Natural killer cell treated with Interleukin-12 subunit alpha and Interleukin-12 subunit beta and Interleukin-15 and Interleukin-18, amount 100 ng/mL, for 72 hours (primary cell): ENCODE measurements at places on chromosomes 6 and 20.
A peak's percentile ranks its signal among the peaks of the same experiment; 100 is the strongest.

GRCh38 chr6:6694825-6695624 lies 106.5 kb downstream of the LY86 start:
- DNase-seq = no peak

GRCh38 chr6:159692303-159693127 lies 526 bp downstream of the SOD2 start:
- peak; percentile 77 for DNase-seq

- DNase-seq = no peak
Measured at GRCh38 chr6:127786109-127786508, 114.7 kb downstream of the THEMIS start.

DNA sequence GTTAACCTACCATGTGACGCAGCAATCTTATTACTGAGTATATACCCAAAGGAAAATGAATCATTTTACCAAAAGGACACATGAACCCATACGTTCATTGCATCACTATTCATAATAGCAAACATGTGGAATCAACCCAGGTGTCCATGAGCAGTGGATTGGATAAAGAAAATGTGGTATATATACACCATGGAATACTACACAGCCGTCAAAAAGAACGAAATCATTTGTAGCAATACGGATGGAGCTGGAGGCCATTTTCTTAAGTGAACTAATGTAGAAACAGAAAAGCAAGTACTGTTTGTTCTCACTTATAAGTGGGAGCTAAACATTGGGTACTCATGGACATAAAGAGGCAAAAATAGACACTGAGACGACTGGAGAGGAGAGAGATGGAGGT lies 44.2 kb downstream of the TBPL1 start:
- no peak for DNase-seq

DNA sequence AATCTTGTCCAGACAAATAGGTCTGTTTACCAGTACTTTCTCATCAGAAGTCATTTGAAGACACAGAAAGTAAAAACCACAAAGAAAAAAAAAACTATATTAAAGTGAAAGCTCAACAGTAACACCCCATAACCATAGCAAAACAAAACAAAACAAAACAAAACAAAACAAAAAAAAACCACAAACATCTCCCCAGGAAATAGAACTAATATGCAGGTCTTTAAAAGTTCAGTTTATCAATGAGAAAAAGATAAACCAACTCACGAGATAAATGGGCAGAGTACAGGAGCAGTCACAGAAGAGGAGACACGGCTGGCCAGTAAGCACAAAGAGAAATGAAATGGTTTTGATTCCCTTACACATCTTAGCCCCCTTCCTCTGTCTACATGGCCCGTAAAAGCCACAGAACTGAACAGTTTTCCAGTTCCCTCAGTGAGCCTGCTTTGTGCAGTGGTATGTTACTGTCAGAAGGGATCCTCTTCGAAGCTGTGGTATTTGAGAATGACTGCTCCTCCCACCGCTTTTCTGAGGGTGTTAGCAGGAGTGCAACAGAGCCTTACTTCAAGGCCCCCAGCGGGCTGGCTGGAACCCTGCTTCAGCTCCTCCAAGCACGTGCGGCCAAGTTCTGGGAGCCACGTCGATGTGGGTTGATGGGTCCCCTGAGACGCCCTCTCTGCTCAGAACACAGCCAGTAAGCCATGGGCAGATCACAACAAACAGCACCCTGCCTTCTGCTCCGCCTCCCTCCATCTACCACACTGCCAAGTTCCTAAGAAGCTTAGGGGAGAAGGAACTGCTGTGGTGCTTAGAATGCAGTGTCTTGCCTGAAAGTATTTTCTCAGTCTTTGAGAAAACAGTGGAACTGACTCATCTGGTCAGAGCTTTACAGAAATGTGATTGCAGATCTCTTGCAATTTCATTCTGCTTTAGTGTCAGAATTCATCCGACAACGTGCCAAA lies 14.0 kb downstream of the UST start:
- peak; percentile 63 for DNase-seq

GRCh38 chr6:153231048-153231646 lies 100.1 kb upstream of the RGS17 start:
- no peak for DNase-seq

DNA sequence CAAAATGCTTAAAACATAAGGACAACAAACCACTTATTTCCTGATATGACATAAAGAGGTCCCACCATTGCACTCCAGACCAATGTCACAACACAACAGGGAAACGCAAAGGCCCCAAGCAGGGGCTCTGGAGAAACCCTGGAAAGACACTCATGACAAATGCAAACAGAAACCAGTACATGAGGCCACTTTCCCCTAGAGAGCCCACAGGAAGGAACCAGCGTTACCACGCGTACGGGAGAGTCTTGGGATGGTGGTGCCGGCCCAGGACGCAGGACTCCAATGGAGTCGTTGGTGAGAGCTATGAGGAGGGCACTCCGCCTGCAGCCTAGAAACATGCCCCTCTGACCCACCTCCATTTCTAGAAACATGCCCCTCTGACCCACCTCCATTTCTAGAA lies 20.2 kb downstream of the GMEB2 start:
- no peak for DNase-seq

DNA sequence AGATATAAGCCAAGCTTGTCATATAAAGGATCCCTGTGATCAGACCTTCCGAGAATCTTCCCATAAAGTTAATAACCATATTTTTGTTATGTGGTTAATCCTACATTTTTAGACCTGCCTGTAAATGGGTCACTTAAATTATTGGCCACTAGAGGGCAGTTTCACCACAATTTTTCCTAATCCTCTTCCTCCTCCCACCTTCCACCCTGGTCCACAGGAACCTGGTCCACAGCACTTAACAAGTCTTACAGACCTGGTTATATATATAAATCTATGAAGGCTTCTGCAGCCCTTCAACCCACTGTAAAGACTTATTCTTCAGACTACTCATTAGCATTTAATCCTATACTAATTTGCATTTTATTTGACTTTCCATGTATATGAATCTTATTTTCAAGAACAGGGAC lies 28.3 kb downstream of the MRS2 start:
- DNase-seq = no peak

- no peak for DNase-seq
Measured at GRCh38 chr20:19775353-19776253, 17.5 kb downstream of the RIN2 start.

DNA sequence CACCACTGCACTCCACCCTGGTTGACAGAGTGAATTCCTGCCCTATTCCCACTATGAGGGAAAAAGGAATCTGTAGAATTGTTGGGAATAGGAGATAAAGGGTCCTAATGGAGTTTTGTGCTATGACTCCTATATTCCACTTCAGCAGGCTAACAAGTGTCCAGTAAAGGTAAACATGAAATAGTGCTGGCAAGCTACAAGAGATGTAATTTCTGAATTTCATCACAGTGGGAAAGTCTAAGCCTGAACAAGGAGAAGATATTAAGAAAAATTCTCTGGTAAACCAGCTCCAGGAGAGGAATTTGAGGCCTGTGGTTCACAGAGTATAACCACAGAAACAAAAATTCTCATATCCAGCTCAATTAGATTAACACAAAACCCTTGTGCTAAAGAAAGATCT lies 10.3 kb upstream of the C6orf58 start:
- no peak for DNase-seq

DNA sequence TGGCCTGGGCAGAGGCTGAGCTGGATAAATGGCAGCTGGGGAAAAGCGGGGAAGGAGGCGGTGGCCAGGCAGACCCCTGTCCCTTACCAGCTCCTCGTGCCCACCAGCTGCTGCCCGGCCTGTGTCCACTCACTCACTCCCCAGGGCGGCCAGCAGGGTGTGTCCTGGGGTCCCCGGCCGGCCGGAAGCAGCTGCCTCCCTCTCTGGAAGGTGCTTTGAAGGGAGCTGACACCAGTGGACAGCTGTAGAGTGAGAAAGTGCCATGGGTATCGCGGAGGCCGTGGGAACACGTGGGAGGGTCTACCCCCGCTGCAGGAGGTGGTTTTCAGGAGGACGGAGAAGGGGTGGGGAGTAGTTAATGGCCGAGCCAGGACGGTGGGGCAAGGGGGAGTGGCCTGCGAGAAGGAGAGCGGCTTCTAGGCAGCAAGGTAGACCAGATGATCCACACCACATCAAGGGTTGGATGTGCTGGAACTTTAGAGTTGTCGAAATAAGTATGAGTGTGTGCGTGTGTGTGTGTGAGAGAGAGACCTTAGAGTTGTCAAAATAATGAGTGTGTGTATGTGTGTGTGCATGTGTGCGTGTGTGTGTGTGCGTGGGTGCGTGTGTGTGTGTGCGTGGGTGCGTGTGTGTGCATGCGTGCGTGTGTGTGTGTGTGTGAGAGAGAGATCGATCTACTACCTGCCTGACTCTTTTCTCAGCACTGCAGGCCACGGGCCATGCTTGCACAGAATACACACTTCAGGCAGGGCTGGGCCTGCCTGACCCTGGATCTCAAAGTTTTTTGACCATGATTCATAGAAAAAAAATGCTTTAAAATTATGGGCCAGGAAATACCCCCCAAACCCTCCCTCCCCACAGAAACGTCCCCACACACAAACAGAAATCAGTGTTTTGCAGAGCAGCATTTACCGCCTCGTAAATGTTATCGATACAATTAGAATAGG lies 43.9 kb downstream of the CDH4 start:
- DNase-seq = no peak

- DNase-seq = no peak
Measured at GRCh38 chr6:43738877-43739641, 31.0 kb upstream of the VEGFA start.

GRCh38 chr20:21266191-21266536 lies 37.0 kb upstream of the XRN2 start:
- no peak for DNase-seq

GRCh38 chr6:40685862-40686261 lies 98.7 kb upstream of the LRFN2 start:
- no peak for DNase-seq

- no peak for DNase-seq
Measured at GRCh38 chr20:45469336-45470261, at the start of gene WFDC2. TSS of gene WFDC2 (plus strand) at chr20:45469753. CDS start at chr20:45469782, 29 bp downstream.

DNA sequence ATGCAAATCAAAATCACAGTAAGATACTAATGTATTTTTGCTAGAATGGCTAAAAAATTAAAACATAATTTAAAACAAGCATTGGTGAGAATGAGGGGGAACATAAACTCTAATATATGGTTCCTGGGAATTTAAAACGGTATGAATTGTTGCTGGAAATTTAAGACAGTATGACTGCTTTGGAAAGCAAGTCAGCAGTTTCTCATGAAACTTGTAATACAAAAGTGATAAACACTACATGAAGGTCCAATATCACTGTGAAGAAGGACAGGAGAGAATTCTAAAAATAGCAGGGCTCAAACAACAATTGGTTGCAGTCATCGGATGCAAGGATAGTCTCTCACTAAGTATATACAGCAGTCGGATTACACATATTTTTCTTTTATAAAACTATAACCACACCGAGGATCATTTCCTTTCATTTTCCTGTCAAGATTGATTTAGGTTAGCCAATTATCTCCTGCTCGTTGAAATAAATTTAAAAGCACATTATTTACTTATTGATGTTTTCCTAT lies 18.5 kb upstream of the PRSS16 start:
- no peak for DNase-seq

GRCh38 chr6:142700671-142701312 lies 244.2 kb downstream of the HIVEP2 start:
- no peak for DNase-seq

DNA sequence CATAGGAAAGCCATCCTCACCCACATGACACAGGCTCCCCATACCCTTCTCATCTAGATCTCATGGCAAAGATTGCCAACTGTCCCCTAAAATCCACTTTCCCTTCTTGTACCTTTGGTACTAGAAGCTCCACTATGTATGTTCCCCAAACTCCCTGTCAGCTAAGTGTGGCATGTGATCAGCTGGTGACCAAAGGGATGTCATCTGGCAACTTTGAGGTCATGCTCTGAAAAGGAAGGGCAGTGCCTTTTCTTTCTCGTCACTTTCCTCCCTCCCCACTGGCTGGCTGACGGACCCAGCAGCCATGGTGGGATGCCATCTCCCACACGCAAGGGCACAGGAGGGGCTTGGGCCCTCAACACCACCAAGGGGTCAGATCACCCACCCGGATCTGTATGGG lies 23.8 kb upstream of the TAF8 start:
- no peak for DNase-seq

DNA sequence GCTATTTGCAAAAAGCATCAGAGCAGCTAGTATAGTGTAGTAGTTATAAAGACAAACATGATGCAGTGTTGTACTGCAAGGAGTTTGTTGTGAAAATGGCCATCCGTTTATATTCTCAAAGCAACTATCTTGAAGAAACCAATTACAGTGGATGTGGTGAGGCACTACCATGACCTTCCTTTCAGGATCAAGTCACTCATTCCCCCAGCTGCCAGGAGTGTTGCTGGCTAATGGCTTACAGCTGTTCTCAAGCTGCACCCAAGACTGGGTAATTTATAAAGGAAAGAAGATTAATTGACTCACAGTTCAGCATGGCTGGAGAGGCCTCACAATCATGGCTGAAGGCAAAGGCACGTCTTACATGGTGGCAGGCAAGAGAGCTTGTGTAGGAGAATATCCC lies 29.0 kb downstream of the ADGRF4 start:
- no peak for DNase-seq

DNA sequence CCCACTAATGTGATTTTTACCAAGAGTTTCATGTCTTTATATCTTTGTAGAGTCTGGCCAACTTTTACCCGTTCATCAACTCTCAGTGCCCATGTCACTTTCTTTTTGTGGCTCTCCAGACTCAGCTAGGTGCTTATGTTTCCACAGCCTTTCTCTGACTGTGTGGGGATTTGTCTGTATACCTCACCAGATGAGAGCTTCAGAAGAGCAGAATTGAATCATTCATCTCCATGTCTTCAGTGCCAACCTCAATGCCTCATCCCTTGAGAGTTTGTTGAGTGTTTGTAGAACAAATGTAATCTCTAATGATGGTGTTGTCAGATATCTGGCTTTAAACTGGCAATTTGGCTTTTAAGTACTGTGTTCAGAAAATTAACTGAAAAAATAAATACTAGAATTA lies 16.8 kb upstream of the CCN2 start:
- DNase-seq = no peak

GRCh38 chr6:156590482-156590881 lies 186.7 kb upstream of the ARID1B start:
- no peak for DNase-seq

GRCh38 chr20:24972341-24972740 lies 20.2 kb downstream of the APMAP start:
- no peak for DNase-seq

DNA sequence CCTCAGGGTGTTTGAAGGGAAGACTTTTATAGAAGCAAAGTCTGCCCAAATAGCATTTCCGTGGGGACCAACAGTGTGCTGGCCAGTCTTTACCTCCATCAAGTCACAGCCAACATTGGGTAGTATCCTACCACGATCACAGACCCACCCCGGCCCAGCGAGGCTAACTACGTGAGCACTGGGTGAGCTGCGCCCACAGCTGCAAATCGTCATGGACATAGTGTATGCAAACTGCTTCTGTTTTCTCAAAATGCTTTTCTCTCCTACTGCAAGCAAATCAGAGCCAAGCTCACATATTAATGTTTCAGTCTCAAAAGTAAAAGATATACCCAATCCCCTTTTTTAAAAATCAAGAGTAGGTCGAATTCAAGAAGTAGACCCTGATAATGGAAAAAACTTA lies 592.8 kb upstream of the CDH4 start:
- DNase-seq = no peak

- no peak for DNase-seq
Measured at GRCh38 chr6:167806061-167806700, 20.5 kb upstream of the AFDN start.
